ENCODE measurements at places on chromosomes 6 and 20.

- DNase-seq: no peak
Measured at GRCh38 chr6:39932386-39932910, 1.8 kb downstream of the MOCS1 start.

- DNase-seq: no peak
Measured at GRCh38 chr20:3446779-3447178, 24.0 kb upstream of the ATRN start.

DNA sequence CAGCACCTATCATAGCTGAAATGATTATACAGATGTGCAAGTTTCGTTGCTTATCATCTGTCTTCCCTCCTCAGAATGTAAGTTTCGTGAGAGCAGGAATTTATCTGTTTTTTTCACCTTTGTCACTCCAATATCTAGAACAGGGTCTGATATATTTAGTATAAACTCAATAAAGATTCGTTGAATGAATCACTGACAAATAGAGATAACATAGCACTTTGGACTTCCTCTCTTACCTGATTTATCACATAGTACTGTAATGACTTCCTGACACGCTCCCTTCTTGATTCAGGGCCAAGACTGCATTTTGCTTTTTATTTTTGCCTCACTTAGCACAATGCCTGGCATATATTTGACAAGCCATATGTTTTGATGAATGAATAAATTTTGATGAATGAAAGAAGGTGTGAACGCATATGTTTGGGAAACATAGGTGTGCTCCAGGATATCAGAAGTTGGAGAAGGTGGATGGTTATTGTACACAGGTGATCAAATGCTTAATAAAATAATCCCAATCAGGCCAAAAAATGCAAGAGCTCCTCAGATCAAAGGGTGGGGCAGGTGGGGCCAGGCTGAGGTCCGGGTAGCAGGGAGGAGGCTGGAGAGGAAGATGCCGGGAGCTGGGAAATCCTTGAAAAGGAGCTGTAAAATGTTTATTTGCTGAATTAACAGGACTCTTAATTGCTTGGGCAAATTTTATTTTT, 33.0 kb downstream of the PIM1 start:
- DNase-seq: no peak

- no peak for DNase-seq
Measured at GRCh38 chr6:75169689-75170586, 35.9 kb downstream of the COL12A1 start.

- DNase-seq: no peak
Measured at GRCh38 chr6:100470422-100471120, 5.8 kb upstream of the SIM1 start.

GRCh38 chr6:99282479-99283062, 66.9 kb downstream of the FAXC start:
- no peak for DNase-seq

DNA sequence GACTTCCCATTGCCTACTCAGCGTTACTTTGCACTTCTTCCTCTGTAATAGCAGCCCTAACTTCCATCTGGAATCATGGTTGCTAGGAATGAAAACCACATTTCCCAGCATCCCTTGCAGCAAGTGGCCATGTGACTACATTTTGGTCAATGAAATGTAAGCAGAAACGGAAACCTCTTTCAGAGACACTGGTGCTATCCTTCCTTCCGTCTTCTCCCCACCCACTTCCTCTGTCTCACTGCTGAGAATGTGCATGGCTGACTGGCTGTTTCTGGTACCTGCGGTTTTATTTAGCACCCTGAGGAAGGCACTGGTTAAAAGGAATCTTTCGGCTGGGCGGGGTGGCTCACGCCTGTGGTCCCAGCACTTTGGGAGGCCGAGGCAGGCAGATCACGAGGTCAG, 107.4 kb downstream of the SCML4 start:
- no peak for DNase-seq

DNA sequence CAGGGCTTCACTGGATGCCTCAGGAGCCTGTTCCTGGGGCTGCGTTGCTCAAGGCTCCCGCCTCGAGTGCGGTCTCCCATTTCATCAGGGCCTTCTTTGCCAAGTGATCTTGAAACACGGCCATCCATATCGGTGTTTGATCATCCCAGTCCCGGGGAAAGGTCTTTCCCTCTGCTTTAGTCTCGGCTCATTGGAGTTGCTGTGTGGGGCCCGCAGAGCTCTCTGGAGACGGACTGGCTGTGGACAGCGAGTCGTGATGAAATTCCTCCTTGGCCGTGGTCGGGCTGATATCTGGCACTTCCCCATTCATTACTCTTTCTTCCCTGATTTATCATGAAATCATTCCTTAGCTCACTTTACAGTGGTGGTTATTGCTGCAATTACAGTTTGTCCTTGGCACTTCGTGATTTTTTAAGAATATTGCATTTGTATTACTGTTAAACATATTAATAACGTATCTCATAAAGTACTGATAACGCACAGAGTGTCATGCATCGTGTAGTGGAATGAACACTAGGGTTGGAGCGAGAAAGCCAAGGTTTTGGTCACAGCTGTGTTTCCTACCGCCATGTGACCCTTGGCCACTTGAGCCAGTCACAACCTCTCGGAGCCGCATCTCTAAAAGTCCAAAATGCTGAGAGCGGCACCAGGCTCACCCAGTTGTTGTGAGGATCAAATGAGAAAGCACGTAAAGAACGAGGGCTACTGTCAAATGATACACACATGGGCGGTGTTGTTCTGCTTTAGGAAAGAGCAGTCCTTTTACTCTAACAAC, 71.8 kb downstream of the MTHFD1L start:
- DNase-seq: no peak

DNA sequence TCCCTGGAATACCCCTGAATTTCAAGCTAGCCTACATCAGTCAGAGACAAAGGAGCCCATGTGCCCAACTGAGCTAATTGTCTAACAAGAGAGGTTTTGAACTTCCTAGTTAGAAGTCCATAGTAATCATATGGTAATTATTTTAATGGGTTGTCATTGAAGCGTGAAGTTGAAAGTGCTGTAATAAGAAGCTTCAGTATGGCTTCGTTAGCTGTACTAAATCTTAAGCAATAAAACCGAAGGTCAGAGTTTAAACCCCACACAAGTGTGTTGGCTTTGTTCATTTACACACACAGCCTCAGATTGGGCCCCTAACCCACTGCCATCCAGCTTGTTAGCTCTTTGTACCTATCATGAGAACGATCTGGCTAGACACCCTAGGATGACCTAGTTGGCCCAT, 195.6 kb upstream of the RIN2 start:
- no peak for DNase-seq

- no peak for DNase-seq
Measured at GRCh38 chr6:123966618-123967017, 163.0 kb downstream of the NKAIN2 start.

GRCh38 chr6:141963543-141964295, 169.0 kb upstream of the GJE1 start:
- DNase-seq: no peak

GRCh38 chr6:166004471-166004870, 163.2 kb downstream of the TBXT start:
- no peak for DNase-seq

DNA sequence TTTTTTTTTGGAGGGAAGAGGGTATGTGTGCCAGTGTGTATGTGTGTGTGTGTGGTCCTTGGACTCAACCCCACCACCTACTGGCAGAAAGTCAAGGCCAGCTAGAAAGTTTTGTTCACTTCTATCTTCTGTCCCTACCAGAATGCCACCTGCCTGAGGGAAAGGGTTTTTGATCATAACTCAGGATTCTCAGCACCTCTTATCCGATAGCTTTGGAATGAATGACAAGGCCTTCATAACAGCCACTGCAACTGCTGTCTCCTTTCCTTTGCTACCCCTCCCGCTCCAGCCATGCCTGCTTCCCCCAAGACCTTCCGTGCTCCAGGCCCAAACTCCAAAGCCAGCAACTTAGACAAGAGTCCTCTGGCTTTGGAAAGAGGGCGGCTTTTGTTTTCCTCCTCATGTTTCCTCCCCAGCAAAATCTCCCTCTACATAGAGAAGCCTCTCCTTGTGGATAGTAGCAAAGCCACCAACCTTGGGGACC, 18.7 kb downstream of the BTN3A1 start:
- no peak for DNase-seq

DNA sequence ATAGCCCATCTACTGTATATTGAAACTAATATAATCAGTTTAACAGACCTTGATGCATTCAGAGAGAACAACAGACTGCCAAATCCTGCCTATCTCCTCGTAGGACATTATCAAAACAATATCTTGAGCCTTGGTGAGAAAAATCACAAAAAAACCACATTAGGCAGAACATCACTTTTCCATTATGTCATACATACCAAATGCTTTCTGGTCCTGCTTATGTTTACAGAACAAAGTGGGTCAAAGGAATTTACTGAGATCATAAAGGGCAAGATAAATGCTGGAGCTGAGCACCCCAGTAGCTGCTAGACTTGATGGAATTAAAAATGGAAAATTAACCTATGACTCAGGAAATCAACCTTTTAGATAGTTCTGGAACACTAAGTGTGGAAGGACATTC, 195.3 kb upstream of the KCNK16 start:
- DNase-seq: no peak

GRCh38 chr6:183668-184067, 108.6 kb upstream of the DUSP22 start:
- no peak for DNase-seq

GRCh38 chr6:166752928-166753721, 126.1 kb upstream of the RPS6KA2 start:
- DNase-seq: no peak

DNA sequence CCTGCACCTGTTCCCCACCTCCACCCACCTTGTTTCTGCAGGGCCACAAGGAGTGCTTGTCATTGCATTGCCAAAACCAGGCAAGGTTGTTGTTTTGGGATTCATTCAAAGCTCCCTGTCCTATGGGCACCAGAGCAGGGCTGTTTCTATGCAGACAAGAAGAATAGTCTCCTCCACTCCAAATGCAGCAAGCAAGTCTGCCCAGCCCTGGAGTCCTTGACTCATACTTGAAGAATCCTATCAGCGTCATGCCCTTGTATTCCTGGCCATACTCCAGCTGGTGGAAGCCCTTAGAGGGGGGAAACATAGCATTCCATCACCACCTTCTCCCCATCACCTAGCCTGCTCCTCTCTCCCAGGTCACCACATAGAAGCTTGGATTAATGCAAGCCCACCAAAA, 145.3 kb upstream of the ECI2 start:
- no peak for DNase-seq

DNA sequence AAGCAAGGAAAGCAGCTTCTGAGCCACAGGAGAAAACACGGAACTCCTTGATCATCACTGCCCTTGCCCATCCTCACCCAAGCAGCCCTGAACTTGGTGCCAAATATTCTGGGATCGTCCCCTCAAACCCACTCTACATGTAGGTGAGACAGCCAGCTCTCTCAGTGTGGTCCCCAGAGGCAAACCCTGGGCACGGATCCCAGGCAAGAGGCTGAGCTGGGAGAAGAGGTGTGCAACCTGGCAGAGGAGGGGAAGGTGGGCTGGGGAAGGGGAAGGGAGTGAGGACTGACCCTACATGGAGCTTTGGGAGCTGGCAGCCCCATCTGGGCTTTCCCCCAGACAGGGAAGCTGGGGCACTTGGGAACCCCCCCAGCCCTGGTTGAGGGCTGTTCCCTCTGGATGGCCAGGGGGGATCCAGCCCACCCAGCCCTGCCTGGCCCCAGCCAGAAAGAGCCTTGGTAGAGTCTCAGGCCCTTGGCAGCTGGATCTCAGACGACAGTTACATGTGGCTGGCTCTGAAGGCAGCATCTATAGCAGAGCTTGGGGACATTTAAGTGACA, 186.2 kb upstream of the CST7 start:
- DNase-seq: peak; percentile 17

DNA sequence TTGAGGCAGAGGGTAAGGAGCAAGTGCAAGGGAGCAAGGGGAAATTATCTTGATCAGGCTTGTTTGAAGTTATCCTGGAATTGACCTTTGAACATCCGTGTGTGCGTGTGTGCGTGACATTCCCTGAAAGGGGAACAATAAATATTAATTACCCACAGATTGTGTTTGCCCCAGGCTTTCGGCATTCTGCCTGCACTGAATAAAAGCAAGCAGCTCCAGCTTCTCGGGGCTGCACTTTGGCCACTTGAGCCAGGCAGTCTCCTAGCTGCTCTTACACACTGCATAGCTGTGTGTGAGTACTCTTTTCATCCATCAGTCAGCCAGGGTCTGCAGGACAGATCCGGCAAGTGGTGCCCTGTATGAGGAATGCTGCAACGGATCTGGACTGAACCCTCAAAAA, 107.7 kb upstream of the BTN3A2 start:
- DNase-seq: no peak

DNA sequence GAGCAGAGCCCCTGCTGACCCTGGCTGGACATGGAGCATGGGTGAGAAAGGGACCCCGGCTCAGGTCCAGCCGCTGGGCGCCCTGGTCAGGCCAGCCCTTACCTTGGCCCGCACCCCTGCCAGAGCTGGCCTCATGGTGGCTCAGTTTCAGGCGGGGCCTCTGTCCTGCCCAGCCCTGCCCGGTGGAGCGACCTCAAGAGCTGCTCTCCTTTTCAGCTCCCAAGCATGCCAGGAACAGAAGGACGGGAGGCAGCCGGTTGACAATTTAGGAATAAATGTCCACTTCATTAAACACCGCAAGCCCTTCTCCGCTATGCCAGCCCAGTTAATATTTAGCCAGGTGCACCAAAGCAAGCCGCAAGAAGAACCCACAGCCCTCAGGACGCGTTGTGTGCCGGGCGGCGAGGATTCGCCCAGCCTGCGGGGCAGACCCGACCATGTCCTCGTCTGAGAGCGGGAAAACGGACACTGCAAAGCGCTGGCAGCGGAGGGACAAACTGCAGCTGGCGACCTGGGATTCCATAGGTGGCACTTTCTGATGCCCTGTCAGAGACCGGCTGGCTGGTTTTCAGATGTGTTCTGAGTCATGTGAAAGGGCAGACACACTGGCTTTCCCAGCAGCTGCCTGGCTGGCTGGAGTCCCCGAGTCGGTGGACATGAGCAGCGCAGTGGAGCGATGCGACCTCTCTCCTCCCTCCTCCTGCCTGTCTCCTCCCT, 221.9 kb downstream of the TTLL2 start:
- DNase-seq: no peak

DNA sequence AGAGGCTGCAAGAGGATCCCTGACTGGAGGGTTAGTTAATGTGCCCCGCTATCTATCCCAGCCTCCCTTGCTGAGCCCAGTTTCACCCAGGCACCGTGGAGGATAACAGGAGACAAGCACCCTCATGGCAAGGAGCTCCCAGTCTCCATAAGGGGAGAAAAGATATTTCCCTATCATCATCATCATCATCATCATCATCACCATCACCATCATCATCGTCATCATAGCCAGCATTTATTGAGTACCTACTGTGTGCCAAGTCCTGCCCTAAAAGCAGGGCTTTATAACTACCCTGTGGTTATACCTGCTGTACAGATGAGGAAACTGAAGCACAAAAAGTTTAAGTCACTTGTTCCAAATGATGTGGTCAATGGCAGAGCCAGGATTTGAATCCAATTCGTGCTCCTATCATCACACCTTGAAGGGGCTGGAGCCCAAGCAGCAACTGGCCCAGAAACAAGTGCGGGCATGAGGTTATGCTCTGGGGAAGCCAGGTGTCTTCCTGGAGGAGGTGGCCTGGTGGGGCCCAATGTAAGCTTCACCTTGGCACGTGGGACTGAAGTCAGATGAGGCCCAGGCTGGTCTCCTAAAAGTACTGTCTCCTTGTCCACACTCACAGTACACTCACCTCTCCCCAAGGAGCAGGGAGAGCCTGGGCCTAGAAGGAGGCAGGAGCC, 10.0 kb downstream of the GLP1R start:
- no peak for DNase-seq

All from left colon (tissue), 2 donors.